ENCODE measurements at places on chromosomes 5 and 9.

GRCh38 chr9:76215066-76215465 is 179.2 kb downstream of the RFK start:
- peak; percentile 87 for DNase-seq

GRCh38 chr5:159442206-159442850 is 112.0 kb upstream of the IL12B start:
- DNase-seq = no peak

DNA sequence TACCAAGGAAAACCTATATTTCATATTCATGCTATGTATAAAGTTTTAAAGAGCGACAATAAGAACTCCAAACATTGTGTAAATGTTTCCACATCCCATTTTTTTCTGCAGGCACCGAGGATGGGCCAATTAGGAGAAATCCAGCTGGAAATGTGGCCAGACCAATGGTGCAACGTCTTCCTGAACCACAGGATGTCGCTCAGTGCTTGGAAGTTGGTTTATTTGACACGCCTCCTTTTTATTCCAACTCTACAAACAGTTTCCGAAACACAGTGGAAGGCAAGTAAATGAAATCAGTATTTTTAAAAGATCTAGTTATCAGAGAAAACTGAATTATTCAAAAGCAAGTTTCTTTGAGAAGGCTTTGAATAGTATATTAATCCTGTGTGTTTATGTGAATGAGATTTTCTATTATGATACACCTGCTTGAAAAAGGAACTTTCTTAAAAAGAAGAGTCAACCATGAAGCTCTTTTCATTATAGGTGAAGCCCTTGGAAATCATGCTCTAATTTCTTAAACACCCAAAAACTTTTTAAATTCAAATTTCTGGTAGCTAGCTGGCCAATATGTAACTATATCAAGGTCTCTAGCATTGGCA is 9.1 kb downstream of the TYRP1 start:
- peak; percentile 55 for DNase-seq

DNA sequence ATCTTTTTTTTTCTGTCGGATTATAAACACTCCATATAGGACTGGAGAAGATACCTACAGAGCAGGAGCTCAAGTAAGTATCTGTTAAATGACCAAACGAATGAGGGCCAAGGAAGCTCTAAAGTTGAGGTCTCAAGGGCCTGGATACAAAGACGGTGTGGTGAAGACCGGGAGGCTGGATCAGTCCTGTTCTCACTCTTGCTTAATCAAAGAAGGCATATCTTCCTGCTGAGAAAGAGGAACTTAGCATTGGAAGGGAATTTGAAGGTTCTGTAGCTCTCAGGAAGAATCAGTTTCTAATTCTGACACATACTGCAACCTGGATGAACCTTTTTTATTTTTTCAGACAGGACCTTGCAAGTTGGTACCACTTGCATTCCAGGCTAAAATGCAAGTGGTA is 28.3 kb upstream of the PAX5 start:
- DNase-seq = no peak

DNA sequence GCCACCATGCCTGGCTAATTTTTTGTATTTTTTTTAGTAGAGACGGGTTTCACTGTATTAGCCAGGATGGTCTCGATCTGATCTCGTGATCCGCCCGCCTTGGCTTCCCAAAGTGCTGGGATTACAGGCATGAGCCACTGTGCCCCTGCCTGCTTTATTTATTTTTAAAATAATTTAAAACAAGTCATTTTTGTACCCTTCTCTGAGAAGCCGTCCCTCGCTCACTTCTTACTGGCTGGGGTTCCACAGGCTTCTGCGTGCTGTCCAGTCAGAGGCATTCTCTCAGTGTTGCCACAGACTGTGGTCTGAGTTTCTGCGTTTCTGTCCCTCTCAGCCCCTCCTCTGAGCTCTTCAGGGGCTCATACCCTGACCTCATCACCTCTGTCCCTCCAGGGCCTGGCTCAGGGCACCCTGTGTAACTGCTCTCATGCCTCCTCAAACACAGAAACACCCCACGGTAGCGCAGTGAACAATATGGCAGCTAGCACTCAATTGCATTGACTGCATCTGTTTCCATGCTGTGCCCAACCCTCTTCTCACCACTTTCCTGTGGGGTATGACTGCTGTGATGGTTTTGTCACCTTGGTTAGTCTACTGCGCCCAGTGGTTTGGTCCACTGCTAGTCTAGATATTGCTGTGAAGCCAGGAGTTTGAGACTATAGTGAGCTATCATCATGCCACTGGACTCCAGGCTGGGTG is 44.3 kb upstream of the SH3PXD2B start:
- DNase-seq = no peak

DNA sequence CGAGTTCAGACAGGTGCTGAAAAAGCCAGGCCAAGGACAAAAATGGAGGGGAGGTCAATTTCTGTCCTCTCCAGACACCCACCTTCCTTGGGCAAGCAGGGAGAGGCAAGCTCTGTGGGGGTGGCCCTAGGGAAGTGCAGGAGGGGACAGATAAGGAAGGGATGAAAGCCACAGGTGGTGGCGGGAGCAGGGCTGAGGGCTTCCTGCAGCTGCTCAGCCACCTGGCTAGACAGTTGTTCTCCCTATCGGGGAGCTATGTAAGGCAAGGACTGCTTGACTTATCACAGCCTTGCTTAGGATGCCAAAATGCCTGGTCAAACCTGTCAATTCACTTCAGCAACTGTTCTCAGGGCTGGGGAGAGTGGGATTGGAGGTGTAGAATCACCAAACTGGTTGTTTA is 266.1 kb downstream of the ZSWIM6 start:
- DNase-seq = no peak

DNA sequence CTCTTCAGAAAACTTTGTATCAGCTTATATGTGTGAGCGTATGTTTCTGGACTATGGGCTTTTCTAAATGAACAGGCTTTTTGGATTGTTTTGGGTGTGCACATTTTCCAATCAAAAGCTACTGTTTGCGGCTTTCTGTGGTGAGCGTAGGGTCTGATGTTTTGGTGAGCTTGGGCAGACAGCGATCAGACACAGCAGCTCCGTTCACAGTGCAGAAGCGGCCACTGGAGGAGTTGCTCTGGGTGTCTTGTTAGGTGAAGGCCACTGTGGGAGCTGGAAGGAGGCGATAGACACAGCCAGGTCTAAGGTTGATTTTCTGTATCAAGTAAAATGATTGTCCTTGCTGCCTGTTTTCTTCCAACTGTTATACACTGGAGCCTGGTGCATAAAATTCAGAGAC is 11.1 kb downstream of the PRRC2B start:
- DNase-seq = no peak

GRCh38 chr5:80937584-80938356 is 22.4 kb upstream of the RASGRF2 start:
- DNase-seq = peak; percentile 68

DNA sequence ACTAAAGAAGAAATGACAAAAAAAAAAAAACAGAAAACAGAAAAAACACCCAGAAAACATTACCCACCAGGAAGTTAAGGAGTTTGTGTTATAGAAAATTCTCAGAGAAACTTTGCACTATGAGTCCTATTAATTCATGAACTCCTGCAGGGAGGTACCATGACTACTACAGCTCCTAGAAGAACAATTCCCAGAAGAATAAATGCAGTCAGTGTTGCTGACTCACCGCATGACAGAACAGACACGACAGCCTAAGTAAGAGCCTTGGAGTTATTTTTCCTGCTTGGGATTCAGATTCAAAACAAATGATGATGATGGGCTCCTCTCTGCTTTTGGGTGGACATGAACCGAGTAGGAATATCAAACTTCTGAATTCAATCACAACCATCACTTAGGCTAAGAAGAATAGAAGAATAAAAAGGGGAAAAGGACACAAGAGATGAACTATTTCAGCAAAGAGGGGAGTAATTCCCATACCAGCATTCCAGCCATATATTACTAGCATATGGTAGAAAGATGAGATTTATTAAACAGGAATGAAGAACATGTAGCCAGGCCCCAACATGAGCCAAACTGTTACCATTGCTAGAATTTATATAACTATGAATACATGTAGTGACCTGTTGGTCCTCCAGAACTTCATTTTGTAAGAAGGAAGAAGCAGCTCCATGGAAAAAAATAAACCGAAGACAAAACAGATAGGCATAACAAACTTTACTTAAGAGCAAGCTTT is 209.6 kb upstream of the PDE4D start:
- peak; percentile 96 for DNase-seq

DNA sequence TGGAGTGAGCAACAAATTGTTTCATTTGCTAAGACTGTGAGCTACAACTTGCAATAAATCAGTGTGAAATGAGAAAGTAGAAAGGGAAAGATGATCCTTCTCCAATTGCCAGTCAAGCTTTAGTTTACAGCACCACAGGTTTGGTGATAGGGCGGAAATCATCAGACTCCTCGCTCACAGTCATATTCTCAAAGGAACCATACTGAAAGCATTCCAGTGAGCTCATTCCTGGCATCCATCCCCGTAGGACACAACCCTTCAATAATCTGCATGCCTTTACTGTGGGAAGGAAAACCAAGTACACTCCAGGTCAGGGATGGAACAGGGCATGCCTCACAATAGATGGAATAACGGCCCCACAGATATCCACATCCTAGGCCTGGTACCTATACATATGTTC is 80.7 kb downstream of the FSTL4 start:
- peak; percentile 61 for DNase-seq

DNA sequence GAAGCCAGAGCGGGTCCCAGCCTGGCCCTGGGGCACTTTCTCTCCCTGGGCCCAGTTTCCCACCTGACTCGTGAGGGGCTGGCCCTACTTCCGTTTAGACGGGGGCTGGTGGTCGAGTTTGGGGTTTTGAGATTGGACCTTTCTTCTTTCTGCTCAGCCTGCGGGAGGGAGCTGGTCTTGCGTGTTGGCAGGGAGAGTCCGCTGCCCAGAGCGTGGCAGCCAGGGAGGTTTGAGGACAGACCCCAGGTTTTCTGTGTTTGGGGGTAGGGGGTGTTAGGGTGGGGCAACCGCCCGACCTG is 6.0 kb upstream of the PITX1 start:
- DNase-seq = no peak

DNA sequence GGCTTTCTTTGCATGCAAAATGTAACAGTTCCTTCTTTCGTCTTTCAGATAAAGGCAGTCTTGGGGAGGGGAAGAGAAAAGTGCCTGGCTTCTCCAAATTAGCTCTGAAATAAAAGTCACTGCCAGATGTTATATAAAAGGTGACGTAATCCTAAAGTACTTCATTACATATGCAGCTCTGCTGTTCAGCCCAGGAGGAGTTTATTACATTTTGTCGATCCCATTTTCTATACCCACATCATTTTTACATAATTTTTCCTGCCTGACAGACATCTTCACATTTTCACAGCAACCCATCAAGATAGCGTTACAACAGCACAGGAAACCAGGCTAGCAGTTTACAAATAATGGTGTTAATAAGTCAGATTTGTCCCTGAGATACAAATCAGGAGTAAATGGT is 86.7 kb upstream of the SLC30A5 start:
- DNase-seq = peak; percentile 4

DNA sequence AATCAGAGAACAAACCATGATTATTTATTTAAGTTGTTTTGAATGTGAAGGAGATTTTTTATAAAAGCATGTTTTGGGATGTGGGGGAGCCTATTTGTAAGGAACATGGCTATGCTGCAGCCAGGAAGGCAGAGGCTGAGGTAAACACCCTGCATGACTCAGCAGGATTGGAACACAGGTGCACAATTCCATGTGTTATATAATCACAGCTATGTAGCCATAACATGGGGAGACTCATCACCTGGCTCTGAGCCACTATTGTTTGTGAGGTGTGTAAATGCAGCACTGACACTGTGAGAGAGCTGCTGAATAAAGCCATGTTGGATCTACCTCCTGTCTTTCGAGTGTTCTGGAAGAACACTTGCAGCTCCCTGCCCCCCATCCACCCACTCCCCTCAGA is 1009.8 kb downstream of the DNAH5 start:
- no peak for DNase-seq

DNA sequence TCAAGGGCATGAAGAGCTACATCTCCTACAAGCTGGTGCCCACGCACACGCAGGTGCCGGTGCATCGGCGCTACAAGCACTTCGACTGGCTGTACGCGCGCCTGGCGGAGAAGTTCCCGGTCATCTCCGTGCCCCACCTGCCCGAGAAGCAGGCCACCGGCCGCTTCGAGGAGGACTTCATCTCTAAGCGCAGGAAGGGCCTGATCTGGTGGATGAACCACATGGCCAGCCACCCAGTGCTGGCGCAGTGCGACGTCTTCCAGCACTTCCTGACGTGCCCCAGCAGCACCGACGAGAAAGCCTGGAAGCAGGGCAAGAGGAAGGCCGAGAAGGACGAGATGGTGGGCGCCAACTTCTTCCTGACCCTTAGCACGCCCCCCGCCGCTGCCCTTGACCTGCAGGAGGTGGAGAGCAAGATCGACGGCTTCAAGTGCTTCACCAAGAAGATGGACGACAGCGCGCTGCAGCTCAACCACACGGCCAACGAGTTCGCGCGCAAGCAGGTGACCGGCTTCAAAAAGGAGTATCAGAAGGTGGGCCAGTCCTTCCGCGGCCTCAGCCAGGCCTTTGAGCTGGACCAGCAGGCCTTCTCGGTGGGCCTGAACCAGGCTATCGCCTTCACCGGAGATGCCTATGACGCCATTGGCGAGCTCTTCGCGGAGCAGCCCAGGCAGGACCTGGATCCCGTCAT is 1.4 kb downstream of the SNX18 start:
- DNase-seq = no peak

DNA sequence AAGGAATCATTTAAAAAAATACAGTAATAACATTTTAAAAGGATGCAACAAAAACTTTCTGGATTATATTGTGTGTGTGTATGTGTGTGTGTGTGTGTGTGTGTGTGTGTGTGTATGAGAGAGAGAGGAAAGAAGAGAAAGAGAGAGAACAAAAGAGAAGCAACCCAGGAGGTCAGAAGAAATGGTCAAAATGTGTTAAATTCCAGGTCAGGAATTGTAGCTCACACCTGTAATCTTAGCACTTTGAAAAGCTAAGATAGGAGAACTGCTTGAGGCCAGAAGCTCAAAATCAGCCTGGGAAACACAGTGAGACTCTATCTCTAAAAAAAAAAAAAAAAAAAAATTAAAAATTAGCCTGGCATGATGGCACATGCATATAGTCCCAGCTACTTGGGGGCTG is 311.8 kb upstream of the CDH12 start:
- no peak for DNase-seq

- no peak for DNase-seq
Observed at GRCh38 chr9:124857533-124858162, 4.1 kb downstream of the RPL35 start.

DNA sequence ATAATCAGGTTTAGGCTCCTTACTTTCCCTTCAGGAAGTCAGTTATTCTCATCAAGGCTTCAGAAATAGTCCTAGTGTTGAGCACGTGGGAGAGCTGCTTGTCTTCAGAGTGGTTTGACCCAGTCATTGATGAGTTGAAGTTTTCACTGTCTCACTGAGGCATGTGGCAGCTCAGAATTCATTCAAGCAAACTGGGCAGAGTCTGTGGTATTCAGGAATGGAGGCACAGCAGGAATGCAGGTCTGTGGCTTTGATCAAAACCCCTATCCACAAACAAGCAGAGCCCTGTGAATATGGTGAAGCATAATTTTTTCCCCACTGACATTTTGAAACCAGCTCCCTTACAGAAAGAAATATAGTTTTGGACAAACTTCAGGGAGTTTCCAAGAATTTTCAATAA is 207.3 kb downstream of the CD180 start:
- DNase-seq = peak; percentile 61

GRCh38 chr5:128338649-128339048 is 199.4 kb downstream of the FBN2 start:
- DNase-seq = no peak

GRCh38 chr5:142922223-142922952 is 152.2 kb downstream of the ARHGAP26 start:
- DNase-seq = peak; percentile 51

Measured in fibroblast of skin of back (primary cell).